ENCODE measurements at places on chromosomes 1 and 21.

GRCh38 chr1:168372861-168373371 is 92.2 kb downstream of the TBX19 start:
- DNase-seq = no peak

- no peak for DNase-seq
Measured at GRCh38 chr1:8754247-8754650, 63.2 kb downstream of the RERE start.

DNA sequence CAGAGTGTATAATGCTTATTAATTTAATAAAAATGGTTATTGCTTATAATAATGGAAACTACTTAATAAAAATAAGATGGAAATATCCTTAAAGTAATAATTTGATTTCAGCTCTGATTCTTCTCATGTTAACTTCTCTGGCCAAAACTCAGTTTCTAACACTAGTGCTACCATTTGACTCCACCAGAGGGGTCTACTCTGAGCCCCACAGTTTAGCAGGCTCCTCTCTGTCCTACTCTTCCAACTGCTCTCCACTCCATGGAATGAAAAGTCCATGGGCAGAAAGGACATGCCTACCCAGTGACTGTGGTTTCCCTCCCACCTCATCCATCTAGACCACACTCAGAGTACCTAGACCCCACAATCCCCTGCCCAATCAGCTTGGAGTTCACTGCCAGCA is 489.1 kb upstream of the CAMK1G start:
- no peak for DNase-seq

- DNase-seq = no peak
Measured at GRCh38 chr1:192984080-192984479, 75.1 kb downstream of the UCHL5 start.

DNA sequence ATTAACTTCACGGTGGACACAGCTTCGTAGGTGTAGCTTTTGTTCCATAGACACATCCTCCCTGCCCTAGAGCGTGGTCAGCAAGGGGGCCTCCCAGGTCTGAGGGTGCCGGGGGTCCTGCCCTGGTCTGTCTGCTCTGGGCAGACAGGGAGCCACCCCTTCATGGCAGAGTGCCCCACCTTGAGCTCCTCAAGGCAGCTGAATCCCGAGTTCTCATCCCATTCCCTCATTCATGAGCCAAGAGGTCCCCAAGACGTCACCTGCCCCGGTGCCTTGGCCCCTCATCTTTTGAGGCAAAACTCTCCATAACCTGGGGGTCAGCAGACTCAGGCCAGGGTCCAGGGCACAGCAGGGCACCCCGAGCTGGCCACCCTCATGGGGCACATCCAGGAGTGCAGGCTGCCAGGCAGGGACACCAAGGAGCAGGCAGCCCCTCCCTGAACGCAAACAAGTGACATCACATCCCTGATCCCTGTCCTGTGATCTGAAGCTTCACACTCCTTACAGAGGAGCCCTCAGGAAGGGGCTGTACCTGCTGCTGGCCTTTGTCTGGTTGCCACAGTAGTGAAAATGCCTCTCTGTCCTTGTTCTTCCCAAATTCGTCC is 23.3 kb downstream of the UBASH3A start:
- no peak for DNase-seq

- no peak for DNase-seq
Measured at GRCh38 chr1:38727684-38728584, 131.6 kb downstream of the RRAGC start.

GRCh38 chr1:210747890-210748289 is 386.1 kb downstream of the KCNH1 start:
- DNase-seq = no peak

- DNase-seq = no peak
Measured at GRCh38 chr1:11541956-11542355, 63.0 kb downstream of the DISP3 start.

DNA sequence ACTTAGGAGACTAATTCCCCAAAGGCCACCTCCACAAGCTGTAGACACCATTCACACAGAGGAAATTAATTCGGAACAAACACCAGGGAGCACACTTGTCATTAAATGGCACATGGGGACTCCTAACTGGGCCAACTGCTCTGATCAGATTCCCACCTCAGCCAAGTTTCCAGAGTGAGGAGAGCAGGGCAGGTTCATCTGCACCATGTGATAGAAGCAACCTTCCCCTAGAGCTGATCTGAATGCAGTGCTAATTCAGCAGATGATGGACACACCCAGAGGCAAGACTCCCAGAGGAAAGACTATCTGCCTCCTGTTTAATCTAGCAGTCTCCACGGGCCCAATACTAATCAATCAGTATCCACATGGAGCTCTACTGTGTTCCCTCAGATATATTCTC is 147.0 kb downstream of the VAV3 start:
- no peak for DNase-seq

- DNase-seq = no peak
Measured at GRCh38 chr1:13703128-13703513, 3.1 kb downstream of the PRDM2 start.

- DNase-seq = no peak
Measured at GRCh38 chr1:155967341-155968050, 10.9 kb downstream of the ARHGEF2 start.

GRCh38 chr1:7313826-7314225 is 457.3 kb upstream of the VAMP3 start:
- DNase-seq = no peak

GRCh38 chr1:205954819-205955404 is 11.7 kb upstream of the SLC26A9 start:
- no peak for DNase-seq

DNA sequence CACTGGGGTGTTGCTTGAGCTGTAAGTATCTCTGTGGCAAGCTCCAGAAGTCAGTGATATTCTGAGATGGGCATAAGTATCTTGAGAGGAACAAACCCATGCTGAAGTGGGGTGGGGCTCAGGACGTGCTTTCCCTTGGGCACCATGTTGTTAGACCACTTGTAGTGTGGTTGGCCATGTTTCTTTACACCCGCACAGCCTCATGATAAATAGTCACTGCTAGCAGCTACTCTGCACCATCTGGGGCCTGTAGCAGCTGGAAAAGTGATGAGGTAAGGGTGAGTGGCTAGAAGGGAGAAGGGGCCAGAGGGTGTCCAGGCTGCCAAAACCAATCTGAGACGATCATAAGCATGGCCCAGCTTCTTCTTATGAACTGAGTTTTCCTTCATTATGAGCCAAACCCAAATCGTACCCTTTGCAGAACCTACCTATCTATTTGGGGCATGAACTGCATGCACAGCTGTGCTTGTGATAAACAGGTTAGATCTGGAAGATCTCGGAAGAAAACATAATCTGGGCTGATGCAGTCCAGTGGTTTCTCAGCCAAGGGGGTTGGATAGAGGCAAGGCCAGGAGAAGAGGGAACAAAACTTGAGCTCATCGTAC is 91.9 kb upstream of the IRF2BP2 start:
- no peak for DNase-seq

GRCh38 chr21:36381841-36382589 is 3.2 kb upstream of the CHAF1B start:
- DNase-seq = no peak

DNA sequence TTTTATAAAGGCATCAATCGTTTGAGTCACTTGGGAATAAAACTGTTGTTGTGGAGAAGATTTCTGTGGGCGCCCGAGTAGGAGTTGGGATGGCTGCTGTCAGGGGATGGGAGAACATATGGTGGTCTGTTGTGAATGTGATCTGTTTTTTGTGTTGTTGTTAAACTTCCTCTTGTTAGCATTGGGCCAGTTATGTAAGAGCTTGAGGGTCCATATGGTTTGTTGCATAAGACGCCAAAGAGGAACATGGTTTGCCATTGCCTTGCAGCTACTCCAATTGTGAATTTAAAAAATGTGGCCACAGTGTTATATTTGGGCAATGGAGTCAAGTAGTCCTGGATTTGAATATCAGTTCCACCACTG is 136.1 kb upstream of the JUN start:
- no peak for DNase-seq

DNA sequence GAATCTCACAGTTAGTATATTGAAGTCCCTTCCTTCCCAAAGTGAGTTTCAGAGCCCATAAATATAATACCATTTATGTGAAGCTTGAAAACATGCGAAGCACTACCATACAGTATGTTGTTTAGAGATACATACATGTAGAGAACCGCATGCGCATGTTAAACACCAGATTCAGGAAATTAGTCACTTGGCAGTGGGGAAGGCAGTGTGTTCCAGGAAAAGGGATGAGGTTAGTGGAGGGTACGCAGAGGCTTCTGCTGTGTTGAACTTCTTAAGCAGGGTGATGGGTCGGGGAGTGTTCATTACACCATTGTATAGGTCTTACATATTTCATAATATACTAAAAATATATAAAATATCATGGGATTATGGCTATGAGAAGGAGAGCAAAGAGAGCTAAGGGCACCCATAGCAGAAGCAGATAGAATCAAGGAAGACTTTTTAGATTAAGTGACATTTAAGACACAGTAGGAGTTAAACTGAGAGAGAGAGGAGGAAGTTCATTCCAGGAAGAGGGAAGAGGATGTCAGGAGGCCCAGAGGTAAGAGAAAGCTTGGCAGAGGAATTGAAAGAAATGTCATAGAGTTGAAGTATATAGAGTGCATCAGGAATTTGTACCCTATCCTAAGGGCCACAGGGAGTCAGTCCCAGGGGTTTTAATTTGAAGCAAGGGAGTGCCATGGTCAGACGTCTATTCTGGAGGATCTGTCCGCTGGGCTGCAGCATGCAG is 43.5 kb upstream of the SARS1 start:
- no peak for DNase-seq

DNA sequence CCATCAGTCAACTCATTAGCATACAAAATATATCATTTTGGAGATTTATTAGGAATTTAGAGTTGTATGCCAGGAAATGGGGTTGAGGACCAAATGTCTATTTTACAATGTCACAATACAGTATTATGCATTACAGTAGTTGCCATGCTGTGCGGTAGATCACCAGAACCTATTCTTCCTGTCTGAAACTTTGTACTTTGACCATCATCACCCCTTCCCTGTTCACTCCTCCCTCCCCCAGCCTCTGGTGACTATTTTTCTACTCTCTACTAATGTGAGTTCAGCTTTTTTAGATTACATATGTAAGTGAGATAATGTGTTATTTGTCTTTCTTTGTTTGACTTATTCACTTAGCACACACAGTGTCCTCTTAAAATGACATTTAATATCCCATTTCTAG is 50.8 kb downstream of the PTBP2 start:
- DNase-seq = no peak

- no peak for DNase-seq
Measured at GRCh38 chr1:226097866-226098625, 35.5 kb downstream of the H3-3A start.

DNA sequence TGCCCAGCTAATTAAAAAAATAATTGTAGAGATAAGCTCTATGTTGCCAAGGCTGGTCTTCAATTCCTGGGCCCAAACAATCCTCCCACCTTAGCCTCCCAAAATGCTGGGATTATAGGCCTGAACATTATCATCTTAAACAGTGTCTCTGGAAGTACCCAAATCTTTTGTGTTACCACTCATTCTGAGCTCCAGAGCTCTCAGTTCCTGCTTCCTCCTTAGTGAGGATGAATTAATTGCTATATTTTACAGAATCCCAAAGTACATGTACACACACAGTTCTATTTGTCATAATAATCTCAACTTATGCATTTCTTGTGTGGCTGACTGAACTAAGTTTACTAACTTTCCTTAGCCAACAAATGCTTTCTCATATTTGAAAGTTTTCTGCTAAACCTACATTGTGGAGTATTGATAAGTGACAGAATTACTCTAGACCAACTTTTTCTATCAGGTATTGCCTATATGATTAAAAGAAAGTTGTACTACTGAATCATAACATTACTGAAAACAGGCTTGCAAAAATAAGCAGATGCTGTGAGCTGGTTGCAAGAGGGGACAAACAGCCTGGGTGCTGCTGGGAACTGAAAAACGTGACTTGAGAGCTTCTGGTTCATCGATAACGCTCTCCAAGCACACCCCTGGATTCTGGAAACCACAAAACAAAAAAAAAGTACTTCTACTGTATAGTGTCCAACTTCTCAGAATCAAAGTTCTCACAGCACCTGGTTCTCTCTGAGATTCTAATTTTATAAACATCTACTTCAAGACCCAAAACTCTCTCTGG is 15.3 kb downstream of the VAV3 start:
- DNase-seq = no peak

DNA sequence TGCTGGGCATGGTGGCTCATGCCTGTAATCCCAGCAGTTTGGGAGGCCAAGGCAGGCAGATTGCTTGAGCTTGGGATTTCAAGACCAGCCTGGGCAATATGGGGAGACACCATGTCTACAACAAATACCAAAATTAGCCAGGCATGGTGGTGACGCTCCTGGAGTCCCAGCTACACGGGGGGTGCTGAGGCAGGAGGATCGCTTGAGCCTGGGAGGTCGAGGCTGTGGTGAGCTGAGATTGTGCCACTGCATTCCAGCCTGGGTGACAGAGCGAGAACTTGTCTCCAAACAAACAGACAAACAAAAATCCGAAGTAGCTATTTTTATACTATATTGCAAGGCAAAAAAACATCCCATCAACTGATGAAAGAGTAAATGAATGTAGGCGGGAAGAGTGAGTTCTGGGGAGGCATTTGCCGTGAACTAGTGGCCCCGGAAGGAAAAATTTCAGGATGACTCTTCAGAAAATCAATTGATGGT is 40.6 kb downstream of the NCMAP start:
- no peak for DNase-seq

- no peak for DNase-seq
Measured at GRCh38 chr1:183814121-183814681, 9.3 kb downstream of the RGL1 start.

DNA sequence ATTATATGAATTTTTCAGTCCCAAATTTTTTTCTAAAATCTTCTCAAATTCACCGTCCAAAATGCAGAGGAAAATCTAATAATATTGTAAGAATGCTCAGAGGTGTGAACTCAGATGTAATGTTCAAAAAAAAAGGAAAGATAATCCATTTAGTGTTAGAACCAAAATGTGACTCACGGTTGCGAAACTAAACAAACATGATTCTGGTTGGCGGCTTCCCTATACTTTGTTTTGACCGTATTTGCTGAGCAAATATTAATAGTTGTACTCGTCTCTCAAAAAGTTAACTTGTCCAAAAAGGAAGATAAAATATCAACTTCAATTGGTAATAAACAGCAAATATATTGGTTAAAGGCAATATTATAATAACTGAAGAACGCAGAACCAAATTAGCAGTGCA is 34.4 kb downstream of the ZSWIM5 start:
- DNase-seq = no peak

- DNase-seq = no peak
Measured at GRCh38 chr1:3119725-3120124, 50.7 kb downstream of the PRDM16 start.

DNA sequence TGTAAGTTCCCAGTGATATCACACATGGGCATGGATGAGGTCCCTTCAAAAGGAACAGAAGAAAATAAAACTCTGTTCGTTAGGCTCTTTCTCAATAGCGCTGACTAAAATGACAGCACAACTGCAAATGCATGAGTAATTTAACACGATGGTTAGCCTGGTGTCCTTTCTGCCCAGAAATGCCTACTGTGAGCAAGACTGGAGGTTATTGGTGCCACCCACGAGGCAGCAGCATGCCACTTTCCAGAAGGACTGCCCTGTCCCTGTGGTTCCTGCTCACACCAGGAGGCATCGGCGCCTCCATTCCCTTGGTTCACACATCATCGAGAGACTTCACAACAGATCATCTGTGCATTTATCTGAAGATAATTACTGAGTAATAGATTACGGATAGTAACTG is 26.2 kb downstream of the VPS26C start:
- no peak for DNase-seq

Data from activated naive CD4-positive, alpha-beta T cell (primary cell).